ENCODE measurements at places on chromosomes 5 and 9.
A peak's percentile ranks its signal among the peaks of the same experiment; 100 is the strongest.

- no peak for ATAC-seq
Observed at GRCh38 chr9:120408680-120409258, 171.2 kb downstream of the CDK5RAP2 start.

- peak; percentile 90 for ATAC-seq
Observed at GRCh38 chr5:14105718-14106410, 37.3 kb upstream of the TRIO start.

GRCh38 chr5:153823036-153823435, 215.7 kb downstream of the FAM114A2 start:
- ATAC-seq, result peak; percentile 32

DNA sequence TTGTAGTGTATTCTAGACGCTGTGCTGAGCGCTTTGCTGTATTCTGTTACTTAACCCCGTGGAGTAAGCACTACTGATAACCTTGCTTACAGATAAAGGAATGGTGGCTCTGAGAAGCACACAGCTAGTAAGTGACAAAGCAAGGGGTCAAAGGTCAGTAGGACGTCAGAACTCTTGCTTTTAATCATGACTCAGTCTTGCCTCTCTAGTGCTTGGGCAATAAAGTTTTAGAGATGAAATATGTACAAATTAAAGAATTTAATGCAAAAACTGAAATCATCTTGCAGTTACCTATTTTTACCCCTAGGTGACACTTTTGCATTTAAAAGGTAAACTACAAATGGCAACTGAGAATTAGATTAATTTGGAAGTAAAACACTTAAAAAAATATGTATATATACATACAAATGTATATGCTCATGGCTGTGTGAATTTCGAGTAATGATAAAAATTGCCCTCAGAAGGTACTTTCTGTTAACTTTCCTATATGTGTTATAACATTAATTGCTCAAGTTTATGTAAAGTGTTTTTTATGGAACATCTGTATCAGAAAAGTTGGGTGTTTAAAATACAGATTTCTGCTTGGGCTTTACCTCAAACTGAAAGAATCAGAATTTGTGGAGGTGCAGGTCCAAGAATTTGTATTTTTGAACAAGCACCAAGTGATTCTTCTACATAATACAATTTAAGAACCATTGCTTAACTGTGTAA, 175.1 kb upstream of the DAB2 start:
- ATAC-seq, result 0 out of 3 replicates have a peak, but pooled peaks have one; percentile 22
